ENCODE measurements at places on chromosomes 6 and 20. TPM values are rescaled to one million over a fixed set of nuclear protein-coding genes. Genes with fewer than 3 reads are reported as not detected.

- DNase-seq = no peak
These were observed 226.9 kb downstream of the CD83 start for GRCh38 chr6:14344486-14344885.

DNA sequence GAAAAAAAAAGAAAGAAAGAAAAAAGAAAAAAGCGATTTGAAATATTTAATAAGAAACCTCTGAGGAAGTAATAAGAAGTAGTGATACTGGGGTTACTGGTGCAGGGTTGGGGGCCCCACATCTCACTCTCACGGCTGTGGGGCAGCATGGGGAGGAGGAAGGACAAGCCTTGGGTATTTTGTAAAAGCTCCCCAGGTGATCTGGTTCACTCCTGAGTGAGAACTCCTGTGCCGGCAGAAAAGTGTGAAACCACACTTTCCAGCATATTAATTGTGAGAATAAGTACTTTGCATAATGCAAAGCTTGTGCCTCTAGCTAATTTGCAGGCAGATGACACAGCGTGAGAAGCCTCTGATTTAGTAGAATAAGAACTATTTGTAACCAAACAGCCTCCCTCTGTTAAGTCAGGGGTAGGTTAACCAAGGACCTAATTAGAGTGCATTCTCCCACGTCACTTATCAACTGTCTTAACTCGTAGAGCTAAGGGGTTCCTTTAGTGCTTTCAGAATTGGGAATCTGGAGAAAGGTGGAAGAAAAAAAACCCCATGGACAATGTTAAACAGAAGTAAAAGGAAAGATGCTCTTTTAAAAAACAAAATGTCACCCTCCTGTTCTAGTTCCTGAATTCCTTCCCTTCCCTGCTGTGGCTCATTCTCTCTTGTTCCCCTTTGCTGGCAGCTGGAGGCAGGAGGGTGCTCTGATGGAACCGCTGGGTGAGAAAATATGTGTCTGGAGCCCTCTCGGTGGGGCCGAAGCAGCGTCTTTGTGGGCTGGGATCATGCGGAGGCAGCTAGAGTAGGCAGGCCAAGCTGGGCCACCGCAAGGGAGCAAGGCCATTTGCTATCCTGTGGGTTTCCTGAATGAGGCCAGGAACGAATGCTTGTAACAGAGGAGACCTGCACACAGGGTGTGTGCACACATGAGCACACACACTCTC is 108.7 kb downstream of the FYN start:
- peak; percentile 84 for DNase-seq

PRRT1 gene
- total RNA-seq = 1.1 TPM

DNA sequence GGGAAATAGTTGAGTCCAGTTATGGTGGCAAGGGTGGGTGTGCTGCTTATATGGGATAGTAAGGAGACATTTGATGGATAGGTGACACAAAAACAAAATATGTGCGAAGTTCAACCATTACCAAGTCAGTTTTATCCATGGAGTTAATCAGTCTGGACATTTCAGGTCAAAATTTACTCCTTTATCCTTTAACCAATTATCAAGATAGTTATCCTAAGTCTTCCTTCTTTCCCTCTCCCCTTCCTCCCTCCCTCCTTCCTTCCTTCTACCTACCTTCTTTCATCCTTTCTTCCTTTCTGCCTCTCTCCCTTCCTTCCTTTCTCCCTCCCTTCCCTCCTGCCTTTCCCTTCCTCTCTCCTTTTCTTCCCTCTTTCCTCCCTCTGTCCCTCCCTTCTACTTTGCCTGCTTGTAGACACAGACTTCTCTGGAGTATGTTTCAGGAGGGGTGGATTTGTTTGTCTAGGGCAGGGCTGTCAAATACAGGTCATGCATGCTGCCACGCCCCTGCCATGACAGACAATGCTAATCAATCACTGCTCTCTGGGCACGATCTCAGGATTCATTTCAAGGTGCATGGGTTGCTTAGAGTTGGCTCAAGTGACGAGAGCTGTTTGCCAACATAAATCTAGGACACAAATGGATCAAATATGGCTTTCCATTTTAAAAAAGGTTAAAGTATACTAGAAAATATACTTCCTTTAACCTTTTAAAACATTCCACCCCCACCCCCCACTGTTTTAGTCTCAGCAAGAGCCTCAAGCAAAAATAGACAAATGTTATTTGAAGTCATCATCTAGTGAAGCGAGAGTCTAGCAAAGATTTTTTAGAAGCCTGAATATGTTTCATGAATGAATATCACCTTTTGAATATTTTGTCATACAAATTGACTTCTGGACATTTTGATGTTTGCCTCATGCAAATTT is 281.6 kb upstream of the CITED2 start:
- DNase-seq = no peak

PEDS1 gene
- 11.2 TPM for total RNA-seq

- no peak for DNase-seq
These were observed 286.8 kb upstream of the ID4 start for GRCh38 chr6:19550380-19550779.

DNA sequence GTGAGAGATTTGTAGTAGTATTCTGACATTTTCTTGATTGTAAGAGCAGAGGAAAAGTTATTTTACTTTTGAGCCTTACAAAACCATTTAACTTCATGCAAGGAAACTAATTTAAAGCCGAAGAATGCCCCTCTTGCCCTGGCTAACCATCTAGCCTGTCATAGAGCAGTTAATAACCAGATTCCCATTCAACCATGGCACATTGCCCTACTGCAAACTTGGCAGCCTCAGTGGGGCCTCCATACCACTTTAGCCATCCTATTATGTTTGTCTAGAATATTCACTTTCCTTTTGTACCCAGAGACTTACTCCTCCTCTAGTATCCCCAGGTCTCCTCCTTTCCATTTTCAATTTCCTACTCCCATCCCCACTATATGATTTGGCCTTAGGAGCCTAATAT is 230.9 kb downstream of the TBC1D7 start:
- DNase-seq = no peak

GRCh38 chr20:35562541-35563110 is 20.7 kb downstream of the ERGIC3 start:
- no peak for DNase-seq

DNA sequence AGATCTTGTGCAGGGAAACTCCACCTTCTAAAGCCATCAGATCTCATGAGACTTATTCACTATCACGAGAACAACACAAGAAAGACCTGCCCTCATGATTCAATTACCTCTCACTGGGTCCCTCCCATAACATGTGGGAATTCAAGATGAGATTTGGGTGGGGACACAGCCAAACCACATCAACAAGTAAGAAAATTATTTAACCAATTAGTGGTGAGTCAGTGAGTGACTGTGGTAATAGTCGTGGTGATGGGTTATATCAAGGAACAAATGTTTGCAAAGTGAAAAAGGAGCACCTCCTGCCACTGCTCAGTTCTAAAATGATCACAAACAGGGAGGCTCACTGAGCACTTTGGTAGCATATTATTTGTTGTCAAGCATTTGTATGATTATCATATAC is 20.6 kb downstream of the EPM2A start:
- no peak for DNase-seq

SLC17A1 gene
- total RNA-seq = not detected

ZSCAN9 gene
- 0.74 TPM for total RNA-seq

AMD1 gene
- total RNA-seq = 72.6 TPM

DNA sequence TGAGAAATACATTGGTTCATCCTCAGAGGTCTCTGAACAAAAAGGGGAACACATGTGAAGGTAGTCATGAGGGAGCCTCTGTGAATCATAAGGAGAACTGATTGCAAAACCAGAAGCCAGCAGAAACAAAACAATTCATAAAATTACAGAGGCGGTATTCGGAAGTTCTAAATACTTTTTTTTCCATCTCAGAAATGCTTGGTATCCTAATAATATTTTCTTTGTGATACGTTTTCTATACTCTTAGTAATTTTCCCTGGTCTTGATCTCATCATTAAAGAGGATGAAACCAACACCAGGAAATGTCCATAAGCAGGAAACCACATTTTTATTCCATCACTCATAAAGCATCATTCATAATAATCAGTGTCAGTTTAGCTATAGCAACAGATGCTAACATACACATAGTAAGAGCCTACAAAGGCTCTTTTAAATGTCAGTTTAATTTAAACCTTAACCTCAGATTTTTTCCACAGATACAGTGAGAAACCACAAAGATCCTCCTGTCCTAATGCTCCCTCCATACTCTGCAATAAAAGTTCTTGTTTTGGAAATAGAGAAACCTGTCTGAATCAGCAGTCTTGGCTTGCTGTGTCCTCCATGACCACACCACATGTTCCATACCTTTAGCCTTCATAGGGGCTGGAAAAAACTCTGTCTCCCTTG is 29.2 kb downstream of the SGK1 start:
- no peak for DNase-seq

ENPP3 gene
- 1.2 TPM for total RNA-seq

ABT1 gene
- total RNA-seq = 17.3 TPM

TRMT6 gene
- 11.5 TPM for total RNA-seq

PI3 gene
- not detected for total RNA-seq

- no peak for DNase-seq
These were observed 112.4 kb upstream of the SALL4 start for GRCh38 chr20:51914758-51915157.

All from activated naive CD4-positive, alpha-beta T cell treated with anti-CD3 and anti-CD28 coated beads for 36 hours (primary cell).